ENCODE measurements at places on chromosomes 2 and 18.

GRCh38 chr2:17441055-17441771, 77.0 kb downstream of the RAD51AP2 start:
- no peak for DNase-seq

- no peak for DNase-seq
These were observed 569.8 kb upstream of the MEX3C start for GRCh38 chr18:51767293-51767692.

DNA sequence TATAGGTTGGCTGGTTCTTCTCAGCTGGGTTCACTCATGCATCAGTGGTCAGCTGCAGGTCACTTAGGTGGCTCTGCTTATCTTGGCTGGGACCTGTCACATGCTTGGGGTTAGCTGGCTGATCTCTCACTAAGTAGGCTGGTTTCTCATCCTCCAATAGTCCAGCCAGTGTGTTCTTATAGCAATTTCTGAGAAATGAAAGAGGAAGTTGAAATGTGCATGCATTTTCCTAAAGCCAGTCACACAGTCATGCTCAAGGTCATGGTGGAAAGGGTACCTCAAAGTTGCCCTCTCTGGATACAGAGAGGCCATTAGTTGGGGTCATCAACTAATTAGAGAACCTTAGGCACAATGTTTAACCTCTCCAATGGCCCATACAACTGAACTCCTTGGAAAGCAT, 64.4 kb downstream of the KLHL29 start:
- no peak for DNase-seq

GRCh38 chr18:43501099-43501498, 223.8 kb upstream of the SYT4 start:
- no peak for DNase-seq

- no peak for DNase-seq
These were observed 93.4 kb downstream of the SOS1 start for GRCh38 chr2:39027421-39027820.

- DNase-seq = no peak
These were observed 73.5 kb downstream of the TNS1 start for GRCh38 chr2:217929272-217929671.

- no peak for DNase-seq
These were observed 14.3 kb upstream of the D2HGDH start for GRCh38 chr2:241720099-241720498.

- no peak for DNase-seq
These were observed 48.9 kb upstream of the STPG4 start for GRCh38 chr2:47203995-47204394.

GRCh38 chr2:140604096-140604495, 1526.7 kb downstream of the LRP1B start:
- no peak for DNase-seq
